ENCODE measurements at places on chromosomes 1 and 21.

DNA sequence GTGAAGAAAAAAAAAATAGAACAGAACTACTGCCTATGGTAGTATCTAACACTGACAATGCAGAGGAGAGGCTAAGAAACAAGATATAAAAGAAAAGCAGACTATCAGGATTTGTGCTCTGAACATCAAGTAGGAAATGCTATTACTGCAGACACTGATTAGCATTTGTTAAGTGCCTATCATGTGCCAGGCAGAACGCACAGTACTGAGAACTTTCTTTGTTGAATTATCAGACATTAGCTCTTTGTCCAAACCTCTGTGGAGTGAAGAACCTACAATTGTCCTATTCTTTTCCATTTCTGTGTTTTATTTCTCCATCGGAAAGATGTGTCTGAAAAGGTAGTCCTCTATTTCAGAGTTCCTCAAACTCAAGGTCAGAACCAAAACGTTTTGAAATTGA is 30.5 kb upstream of the DISP1 start:
- DNase-seq, result no peak

DNA sequence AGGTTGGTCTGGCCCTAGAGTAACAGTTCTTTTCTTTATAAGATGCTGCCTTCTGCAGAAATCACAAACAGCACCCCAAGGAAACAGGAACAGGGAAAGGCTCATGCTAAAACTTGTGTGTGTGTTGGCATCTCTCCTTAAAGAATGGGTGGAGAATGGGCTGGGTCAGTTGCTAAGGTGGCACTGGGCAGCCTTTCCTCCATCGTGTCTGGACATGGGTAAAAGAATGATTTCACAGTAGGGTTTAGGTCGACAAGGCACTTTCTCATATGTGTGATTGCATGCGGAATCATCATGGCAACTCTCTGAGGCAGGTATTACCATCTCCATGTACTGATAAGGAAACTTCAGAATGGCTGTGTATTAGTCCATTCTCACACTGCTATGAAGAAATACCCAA is 40.3 kb downstream of the LRRN2 start:
- DNase-seq, result no peak

- no peak for DNase-seq
These were observed 131.8 kb downstream of the NEGR1 start for GRCh38 chr1:72150508-72150907.

GRCh38 chr1:198082576-198082975 is 74.2 kb upstream of the NEK7 start:
- DNase-seq, result no peak

DNA sequence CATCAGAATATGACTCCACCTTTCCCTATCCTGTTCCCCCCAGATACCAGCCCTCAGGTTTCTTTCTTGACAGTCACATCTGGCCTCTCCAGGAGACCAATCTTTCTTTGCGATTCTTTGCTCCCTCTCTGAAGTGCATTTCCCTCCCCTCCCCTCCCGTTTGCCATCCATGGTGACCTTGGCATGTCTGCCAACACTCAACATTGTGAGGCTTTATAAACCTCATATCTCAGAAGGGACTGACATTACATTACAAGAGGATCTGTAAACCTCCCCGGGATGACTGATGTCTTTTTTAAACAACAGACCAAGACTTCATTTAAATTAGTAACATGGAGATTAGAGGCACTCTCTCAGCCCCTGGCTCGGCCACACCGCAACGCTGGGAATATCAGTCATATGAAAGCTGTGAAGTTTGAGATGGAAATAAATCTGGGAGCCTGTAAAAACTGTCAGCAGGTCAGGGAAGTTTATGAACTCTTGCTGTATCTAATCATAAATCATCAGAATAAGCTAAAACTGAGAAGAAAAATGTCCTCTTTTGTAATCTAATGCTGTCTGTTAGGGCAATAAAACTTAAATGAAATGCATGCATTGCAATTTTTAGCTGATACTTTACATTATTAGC is 401.7 kb upstream of the PROX1 start:
- no peak for DNase-seq

- no peak for DNase-seq
These were observed 50.7 kb upstream of the GPR157 start for GRCh38 chr1:9179463-9180110.

DNA sequence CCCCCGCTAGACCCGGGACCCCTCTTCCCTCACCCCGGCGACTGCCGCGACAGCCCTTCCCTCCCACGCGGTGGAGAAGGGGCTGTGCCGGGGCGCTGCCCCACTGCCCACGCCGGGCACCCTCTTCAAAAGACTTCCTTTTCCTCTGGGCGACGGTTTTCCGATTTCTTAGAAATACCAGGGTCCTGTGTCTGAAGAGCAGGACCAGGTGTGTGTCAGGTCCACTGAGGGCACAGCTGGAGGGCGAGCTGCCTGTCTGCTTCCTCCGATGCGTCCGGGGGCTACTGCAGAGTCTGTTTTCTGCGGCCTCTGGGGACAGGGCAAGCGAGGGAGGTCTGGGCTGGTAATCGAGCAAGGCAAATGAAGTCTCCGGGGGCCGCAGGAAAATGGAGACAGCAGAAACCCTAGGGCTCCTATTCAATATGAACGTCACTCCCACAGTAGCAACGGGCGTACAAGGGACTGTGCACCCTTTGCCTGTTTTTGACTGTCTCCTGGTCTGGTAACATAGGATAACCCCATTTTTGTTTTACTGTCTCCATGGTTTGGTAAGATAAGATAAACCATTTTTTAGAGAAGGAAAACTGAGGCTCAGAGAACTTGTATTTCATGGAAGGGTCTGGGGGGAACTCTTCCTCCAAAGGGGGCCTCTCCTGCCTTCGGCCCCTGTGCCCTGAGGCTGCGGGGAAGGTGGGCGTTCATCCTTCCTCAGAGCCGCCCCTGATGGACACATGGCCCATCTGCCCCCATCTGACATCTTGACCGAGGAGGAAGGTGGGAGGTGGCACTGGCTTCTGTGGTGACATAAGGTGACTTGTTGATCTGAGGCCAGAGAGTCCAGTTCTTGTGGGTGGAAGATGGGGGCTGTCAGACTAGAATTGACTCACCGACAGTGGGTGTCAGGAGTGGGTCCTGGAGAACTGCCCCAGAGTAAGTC is 970 bp downstream of the TNFRSF1B start:
- DNase-seq, result no peak

GRCh38 chr1:114144016-114144415 is 9.7 kb downstream of the SYT6 start:
- DNase-seq, result no peak

DNA sequence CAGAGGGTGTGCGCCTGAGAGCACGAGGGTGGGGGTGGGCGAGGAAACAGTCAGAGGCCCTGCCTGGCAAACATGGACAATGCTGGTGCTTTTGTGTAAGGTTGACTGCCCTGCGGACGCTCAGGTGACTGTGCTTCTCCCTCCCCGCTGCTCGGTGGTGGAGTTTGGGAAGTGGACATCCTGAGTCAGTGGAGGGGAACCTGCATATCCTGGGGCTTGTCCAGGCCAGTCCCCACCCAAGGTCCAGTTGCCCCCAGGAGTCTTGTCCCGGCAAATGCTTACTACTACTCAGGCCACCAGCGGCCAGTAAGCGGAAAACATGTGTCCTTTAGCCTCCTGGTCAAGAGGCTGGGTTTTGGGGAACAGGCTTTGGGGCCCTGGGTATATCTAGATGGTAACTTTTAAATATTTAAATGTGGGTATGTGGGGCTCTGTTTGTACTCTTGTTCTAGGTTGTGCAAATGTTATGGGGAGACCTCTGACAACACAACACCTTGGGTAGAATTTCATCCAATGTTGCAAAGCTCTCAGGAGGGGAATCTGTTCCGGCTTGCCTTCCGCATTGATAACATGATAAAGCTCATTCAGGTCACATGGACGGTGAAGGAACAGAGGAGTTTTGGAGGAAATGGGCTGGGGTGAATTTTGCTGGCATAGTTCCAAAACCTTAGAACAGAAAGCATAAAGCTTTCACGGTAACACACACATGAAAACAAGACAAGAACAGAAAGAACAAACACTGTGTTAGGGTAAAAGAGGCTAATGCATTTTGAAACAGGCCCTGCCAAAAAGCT is 364.9 kb downstream of the PRDM2 start:
- DNase-seq, result no peak

- DNase-seq, result no peak
These were observed 31.8 kb upstream of the SLFNL1 start for GRCh38 chr1:41053316-41053715.

- no peak for DNase-seq
These were observed 1.5 kb upstream of the PRDX6 start for GRCh38 chr1:173475564-173476196.
